BJ (cell line): ENCODE measurements at places on chromosomes 5 and 9. TPM values are rescaled to one million over a fixed set of nuclear protein-coding genes. Genes with fewer than 3 reads are reported as not detected.

The PCDHB16 gene
- polyA plus RNA-seq, result 0.21 and 0.32 TPM in 2 replicates

The LCN9 gene
- not detected in 2 replicates for polyA plus RNA-seq

The PLAA gene
- polyA plus RNA-seq, result 7.4 and 11.1 TPM in 2 replicates

The NTNG2 gene
- 0.44 and 0.74 TPM in 2 replicates for polyA plus RNA-seq

The FCN2 gene
- not detected in 2 replicates for polyA plus RNA-seq

The CDKN2B-AS1 gene
- polyA plus RNA-seq, result 0.59 and 1.1 TPM in 2 replicates

The PCDHB12 gene
- polyA plus RNA-seq, result 0.09 and 0.13 TPM in 2 replicates

The PCDHA2 gene
- 0.02 TPM in 1 of 2 replicates, not detected in the other for polyA plus RNA-seq

The GCNT4 gene
- 3.7 and 10.1 TPM in 2 replicates for polyA plus RNA-seq

The JMY gene
- 2.1 and 4.1 TPM in 2 replicates for polyA plus RNA-seq

The CLIC3 gene
- polyA plus RNA-seq, result 3.9 and 4.0 TPM in 2 replicates

The FGFR4 gene
- polyA plus RNA-seq, result 0.10 and 0.12 TPM in 2 replicates

The SLC46A2 gene
- not detected in 2 replicates for polyA plus RNA-seq

The ENTPD2 gene
- polyA plus RNA-seq, result not detected in 2 replicates

The SV2C gene
- polyA plus RNA-seq, result not detected in 2 replicates

The TUT7 gene
- polyA plus RNA-seq, result 11.5 and 26.2 TPM in 2 replicates

The UBAC1 gene
- polyA plus RNA-seq, result 42.1 and 50.2 TPM in 2 replicates

The IL5 gene
- polyA plus RNA-seq, result not detected in 2 replicates

The SPATA31A3 gene
- not detected in 2 replicates for polyA plus RNA-seq

The NDFIP1 gene
- polyA plus RNA-seq, result 11.2 and 22.4 TPM in 2 replicates

The DND1 gene
- polyA plus RNA-seq, result 0.21 and 0.36 TPM in 2 replicates

The GAS1 gene
- 26.2 and 30.9 TPM in 2 replicates for polyA plus RNA-seq

The SPINK7 gene
- not detected in 2 replicates for polyA plus RNA-seq

The PCDHGA2 gene
- 6.7 and 6.8 TPM in 2 replicates for polyA plus RNA-seq

The IL3 gene
- not detected in 2 replicates for polyA plus RNA-seq

The ATP10B gene
- polyA plus RNA-seq, result not detected in 2 replicates

The CAVIN4 gene
- 0.21 and 0.28 TPM in 2 replicates for polyA plus RNA-seq

The ABHD17B gene
- polyA plus RNA-seq, result 9.0 and 14.2 TPM in 2 replicates

The FGF1 gene
- polyA plus RNA-seq, result 14.8 and 19.2 TPM in 2 replicates

The ZNG1A gene
- 7.0 and 19.7 TPM in 2 replicates for polyA plus RNA-seq

The PTRH1 gene
- 14.6 and 21.1 TPM in 2 replicates for polyA plus RNA-seq

The GPX3 gene
- 2.8 and 3.8 TPM in 2 replicates for polyA plus RNA-seq

The JAK2 gene
- polyA plus RNA-seq, result 2.0 and 3.8 TPM in 2 replicates

The COL5A1 gene
- 170 and 251 TPM in 2 replicates for polyA plus RNA-seq

The COL23A1 gene
- polyA plus RNA-seq, result not detected in 2 replicates

The CYSRT1 gene
- polyA plus RNA-seq, result 0.58 and 0.74 TPM in 2 replicates

The HAUS6 gene
- polyA plus RNA-seq, result 4.4 and 8.7 TPM in 2 replicates

The PCDHAC2 gene
- polyA plus RNA-seq, result 0.06 TPM in 1 of 2 replicates, not detected in the other

The ALDH1A1 gene
- 247 and 474 TPM in 2 replicates for polyA plus RNA-seq

The NOL6 gene
- polyA plus RNA-seq, result 23.6 and 39.4 TPM in 2 replicates

The IFNA21 gene
- polyA plus RNA-seq, result not detected in 2 replicates

The PCDHGC4 gene
- polyA plus RNA-seq, result 0.49 TPM in 2 replicates

The BTNL3 gene
- not detected in 2 replicates for polyA plus RNA-seq

The PFN3 gene
- polyA plus RNA-seq, result not detected in 2 replicates

The GOLPH3 gene
- polyA plus RNA-seq, result 53.9 and 79.0 TPM in 2 replicates

The DMRTA1 gene
- polyA plus RNA-seq, result 0.01 TPM in 1 of 2 replicates, not detected in the other

The THBS4 gene
- polyA plus RNA-seq, result 0.23 and 0.54 TPM in 2 replicates

The ZNF300 gene
- 2.6 and 4.8 TPM in 2 replicates for polyA plus RNA-seq

The CTXN3 gene
- not detected in 2 replicates for polyA plus RNA-seq

The KIF12 gene
- polyA plus RNA-seq, result 0.07 TPM in 2 replicates

The ARHGEF28 gene
- polyA plus RNA-seq, result 2.8 and 4.6 TPM in 2 replicates

The CDH9 gene
- not detected in 2 replicates for polyA plus RNA-seq

The SUSD3 gene
- 0.98 and 1.9 TPM in 2 replicates for polyA plus RNA-seq

The TAF11L5 gene
- polyA plus RNA-seq, result not detected in 2 replicates

The DYNC2I2 gene
- polyA plus RNA-seq, result 22.0 and 50.4 TPM in 2 replicates

The NEUROG1 gene
- not detected in 2 replicates for polyA plus RNA-seq

The ZNF474 gene
- polyA plus RNA-seq, result 0.06 and 0.22 TPM in 2 replicates

The ALDOB gene
- not detected in 2 replicates for polyA plus RNA-seq

The CCNJL gene
- polyA plus RNA-seq, result 0.23 and 0.71 TPM in 2 replicates
